ENCODE measurements at places on chromosomes 1 and 21.

GRCh38 chr21:46215436-46216131, 13.0 kb downstream of the LSS start:
- no peak for DNase-seq

- DNase-seq: no peak
These were observed 104.3 kb upstream of the ADAR start for GRCh38 chr1:154712166-154712810.

DNA sequence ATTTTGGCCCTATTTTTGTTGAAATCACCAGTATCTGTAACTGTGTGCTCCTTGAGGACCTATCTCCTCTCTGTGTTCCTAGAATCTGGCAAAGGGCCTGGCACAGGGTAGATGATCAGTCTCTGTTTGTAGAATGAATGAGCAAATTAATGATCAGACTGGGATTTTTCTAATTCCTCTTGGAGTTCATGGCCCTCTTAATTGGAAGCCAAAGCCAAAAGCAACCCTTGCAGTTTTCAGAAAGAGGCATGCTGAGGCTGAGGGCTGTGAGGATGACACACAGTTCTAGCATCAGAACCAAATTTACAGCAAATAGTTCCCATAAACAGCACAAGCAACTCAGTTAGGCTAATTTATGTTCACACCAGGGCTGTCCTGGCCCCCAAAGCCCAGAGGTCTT, 111.1 kb upstream of the BEND5 start:
- DNase-seq: no peak

- DNase-seq: no peak
These were observed 431.4 kb downstream of the NEGR1 start for GRCh38 chr1:71850936-71851335.

- no peak for DNase-seq
These were observed 55.2 kb upstream of the ANGPTL1 start for GRCh38 chr1:178926046-178926445.

DNA sequence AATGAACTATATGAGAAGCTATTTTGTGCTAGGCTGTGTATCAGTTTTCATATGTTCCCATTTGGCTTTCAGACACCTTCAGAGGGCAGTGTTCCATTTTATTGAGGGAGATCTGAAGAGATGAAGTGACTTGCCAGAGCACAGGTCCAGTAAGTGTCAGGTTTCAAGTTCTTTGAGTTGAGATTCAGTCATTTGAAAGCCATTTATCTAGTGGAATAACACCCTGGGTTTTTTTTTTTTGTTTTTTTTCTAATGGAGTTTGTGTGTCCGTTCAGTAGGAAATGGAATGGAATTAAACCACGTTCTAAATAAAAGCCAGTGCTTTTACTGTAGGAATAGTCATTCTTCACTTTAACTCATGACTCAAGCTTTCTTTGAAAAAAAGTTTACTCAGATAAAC, 652.9 kb upstream of the USP24 start:
- no peak for DNase-seq

DNA sequence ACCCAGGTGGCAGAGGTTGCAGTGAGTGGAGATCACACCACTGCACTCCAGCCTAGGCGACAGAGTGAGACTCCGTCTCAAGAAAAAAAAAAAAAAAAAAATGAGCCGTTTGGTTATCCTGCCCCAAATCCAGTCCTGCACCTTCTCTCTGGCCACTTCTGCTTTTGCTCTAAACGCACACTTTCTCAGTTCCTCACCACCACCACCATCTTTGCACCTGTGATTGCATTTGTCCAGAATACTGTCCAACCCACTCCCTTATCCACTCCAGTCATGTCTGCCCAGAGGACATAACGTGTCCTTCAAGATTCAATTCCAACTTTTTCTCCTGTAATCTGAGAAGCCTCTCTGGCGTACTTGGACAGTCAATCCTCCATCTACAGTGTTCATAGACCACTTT, 2.2 kb upstream of the NEK2 start:
- DNase-seq: no peak

DNA sequence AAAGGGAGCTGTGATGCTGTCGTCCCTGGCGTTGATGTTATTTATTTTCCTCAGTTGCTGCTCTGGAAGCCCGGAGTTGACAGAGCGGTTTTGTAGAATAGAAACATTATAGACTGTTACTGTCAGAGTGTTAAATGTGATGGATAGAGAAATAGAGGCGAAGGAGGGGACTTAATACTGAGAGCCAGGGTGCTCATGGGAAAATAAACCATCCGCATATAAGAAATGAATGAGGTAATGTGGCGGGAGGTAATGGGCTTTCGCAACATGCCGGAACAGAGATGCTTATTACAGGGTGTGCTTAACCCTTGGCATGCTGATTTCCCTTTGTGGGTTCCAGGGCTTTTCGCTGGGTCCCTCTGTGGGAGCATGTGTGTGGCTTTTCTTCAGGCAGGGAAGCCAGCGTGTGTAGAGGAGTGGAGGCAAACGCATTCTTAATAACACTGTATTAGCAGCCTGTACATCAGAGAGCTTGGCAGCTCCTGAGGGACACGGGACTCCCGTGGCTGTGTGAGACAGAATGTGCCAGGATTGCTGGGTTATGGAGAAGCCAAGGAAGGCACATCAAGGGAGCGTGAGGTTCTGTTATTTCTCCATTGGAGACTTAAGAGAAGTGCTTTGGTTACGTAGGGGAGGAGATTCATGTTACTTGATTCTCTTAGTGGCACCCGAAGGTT, 141.0 kb downstream of the PBX1 start:
- no peak for DNase-seq

DNA sequence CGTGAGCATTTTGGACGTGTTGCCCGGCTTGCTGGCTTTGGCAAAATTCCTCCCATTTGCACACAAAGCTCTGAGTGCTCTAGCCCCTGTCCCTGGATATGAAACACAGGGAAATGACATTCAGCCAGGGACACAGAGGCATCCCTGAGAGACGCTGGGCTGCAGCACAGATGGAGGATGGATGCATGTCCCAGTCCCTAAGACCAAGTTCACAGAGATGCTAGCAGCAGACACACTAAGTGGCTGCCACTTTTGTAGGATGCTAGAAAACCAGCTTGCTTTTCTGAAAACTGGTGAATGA, 12.5 kb downstream of the ACTRT2 start:
- DNase-seq: no peak

DNA sequence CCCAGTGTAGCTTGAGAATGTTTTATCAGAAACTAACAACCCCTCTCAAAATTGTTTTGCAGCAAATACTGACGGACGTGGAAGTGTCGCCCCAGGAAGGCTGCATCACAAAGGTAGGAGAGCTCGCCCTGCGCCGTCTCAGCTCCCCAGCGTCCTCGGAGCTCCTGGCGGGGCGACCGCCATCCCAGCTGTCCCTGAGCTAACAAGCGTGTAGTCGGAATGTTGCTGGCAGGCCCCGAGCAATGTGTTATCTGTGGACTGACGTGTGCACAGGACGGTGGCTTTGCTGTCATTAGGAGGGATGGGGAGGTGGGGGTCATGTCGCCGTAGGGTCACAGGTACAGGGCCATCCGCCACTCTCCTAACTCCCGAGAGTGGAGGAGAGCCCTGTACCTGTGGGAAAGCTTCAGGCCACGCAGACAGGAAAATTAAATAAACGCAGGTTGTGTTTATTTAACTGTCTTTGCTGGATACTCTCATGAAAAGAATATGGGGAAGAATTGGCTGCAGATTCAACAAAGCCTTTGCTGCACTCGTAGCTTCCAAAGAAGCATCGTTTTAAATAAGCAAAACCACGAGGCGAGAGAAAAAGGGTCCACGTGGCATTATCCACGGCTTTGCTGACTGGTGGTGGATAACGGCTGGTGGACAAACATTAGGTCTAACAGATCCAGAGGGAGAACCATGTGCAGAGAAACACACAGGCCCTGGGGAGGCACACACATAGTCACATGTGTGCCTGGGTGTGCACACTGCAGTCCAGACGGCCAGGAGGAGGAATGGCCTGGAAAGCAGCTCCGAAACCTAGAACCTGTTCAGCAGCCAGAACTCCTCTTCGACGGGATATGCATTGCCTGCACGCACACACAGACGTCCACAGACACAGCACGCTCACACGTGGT, 175.3 kb downstream of the PRDM16 start:
- DNase-seq: no peak

- no peak for DNase-seq
These were observed 30.1 kb downstream of the RAP1A start for GRCh38 chr1:111649648-111650047.

DNA sequence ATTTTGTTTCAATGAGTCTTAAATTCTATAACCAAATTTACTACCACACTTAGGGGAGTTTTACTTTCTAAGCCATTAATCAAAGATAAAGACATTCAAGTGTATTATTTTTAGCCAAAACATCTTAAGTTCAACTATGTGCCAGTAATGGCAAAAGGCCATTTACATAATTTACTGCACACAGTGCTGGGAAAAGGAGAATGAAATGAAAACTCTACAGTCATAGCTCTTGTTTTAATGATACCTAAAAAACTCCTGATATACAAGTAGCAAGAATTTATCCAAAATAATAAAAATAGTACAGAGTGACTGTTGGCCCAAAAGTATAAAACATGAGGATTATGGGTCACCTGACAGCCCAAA, 42.4 kb upstream of the C1orf198 start:
- DNase-seq: no peak

DNA sequence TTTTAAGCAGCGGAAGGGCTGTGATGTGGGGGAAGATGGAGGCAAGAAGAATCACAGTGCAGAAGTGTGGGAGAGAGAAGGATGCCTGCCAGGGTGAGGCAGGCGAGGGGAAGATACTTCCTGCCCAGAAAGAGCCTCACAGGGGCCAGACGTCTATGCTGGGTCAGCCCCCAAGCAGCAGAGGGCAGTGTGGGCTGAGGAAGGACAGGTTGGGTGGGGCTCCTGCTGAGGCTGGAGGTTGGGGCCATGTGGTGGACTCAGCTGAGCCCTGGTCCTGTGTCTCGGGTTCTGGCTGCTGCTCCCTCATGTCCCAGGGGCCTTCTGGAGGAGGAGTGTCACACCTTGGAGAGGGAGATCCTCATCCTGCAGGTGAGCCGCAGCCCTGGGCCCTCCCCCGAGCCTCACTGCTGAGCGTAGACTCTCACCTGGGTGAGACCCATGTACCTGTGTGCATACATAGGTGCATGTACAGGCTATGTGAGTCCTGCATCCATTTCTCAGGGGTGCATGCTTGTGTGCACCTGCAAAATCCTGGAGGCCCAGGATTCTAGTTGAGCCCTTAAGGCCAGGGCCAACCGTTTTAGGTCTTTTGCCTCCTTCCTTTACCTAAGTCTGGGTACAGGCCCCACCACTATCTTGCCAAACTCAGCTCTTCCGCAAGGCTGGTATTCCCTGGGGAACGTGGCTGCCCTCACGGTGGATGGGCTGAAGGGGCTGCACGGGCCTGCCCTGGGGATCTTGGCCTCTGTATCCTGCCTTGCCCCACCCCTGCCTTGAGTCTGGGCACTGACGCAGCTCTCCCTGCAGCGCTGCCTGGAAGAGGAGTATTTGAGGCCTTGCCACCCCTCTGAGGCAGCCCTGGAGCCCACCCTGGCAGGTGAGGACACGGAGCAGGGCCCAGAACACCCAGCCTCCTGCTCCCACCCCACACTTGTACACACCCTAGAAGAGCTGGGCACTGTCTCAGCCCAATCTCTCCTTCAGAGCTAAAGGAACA, 3.7 kb downstream of the CCDC24 start:
- DNase-seq: no peak

GRCh38 chr1:178075333-178075732, 18.6 kb upstream of the RASAL2 start:
- no peak for DNase-seq

GRCh38 chr1:174990382-174990999, 9.3 kb upstream of the CACYBP start:
- peak; percentile 7 for DNase-seq

DNA sequence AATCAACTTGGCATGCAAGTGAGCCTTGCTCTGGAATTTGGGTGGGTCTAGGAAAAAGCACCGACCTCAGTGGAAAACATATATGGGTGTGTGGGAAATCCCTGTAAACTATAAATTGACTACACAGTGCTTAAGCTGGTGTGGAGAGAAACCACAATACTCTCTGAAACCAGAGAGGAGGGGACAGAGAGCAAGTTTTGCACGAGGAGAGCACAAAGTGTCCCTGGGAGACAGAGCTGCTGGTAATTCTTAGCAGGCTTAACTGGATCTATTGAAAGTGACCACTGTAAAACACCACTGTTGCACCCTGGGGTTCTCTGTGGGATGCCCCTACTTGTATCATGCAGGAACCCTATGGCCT, 12.8 kb downstream of the KCNJ15 start:
- no peak for DNase-seq

- DNase-seq: no peak
These were observed 9.2 kb upstream of the GADD45A start for GRCh38 chr1:67675800-67676199.

- no peak for DNase-seq
These were observed 188.6 kb downstream of the DSCAM start for GRCh38 chr21:40658311-40658710.

GRCh38 chr1:93608187-93609109, 73.2 kb downstream of the BCAR3 start:
- no peak for DNase-seq

- DNase-seq: no peak
These were observed 50.2 kb downstream of the PRDX6 start for GRCh38 chr1:173527151-173527826.

Measured in C1 segment of cervical spinal cord (tissue), 14 donors.